ENCODE measurements at places on chromosomes 16 and 17.
A peak's percentile ranks its signal among the peaks of the same experiment; 100 is the strongest.

DNA sequence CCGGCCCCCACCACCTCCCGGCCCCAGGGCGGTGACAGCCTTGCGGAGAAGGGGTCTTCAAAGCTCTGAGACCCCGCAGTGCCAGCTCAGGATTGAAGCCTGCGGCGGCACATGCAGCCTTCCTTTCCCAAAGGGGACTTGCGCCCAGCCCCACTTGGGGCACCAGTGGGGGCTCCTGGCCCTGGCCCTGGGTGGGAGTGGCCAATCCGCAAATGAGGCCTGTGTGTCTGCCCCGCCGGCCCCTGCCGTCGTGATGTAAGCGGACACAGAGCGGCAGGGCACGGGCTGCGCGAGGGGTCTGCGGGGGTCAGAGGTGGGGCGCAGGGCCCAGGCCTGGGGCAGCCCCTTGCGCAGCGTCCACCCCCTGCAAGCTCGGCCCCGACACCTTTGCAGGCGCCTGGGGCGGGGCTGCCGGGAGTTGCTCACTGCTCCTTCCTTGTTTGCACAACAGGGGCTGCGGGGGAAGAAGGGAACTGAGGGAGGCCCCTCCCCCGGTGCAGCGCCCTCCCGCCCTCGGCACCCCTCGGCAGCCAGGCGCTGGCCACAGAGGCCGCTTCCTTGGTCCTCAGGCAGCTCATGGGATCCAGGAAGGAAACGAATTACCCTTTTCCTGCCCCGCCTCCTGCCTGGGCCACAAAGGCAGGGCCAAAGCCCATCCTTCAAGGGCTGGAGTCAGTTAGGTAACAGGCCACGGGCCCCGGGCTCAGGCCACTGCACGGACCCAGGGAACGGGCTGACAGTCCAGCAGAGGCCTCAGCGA lies 2.9 kb downstream of the SLC16A3 start:
- no peak for DNase-seq

GRCh38 chr16:65142276-65142675 lies 20.4 kb upstream of the CDH11 start:
- no peak for DNase-seq

DNA sequence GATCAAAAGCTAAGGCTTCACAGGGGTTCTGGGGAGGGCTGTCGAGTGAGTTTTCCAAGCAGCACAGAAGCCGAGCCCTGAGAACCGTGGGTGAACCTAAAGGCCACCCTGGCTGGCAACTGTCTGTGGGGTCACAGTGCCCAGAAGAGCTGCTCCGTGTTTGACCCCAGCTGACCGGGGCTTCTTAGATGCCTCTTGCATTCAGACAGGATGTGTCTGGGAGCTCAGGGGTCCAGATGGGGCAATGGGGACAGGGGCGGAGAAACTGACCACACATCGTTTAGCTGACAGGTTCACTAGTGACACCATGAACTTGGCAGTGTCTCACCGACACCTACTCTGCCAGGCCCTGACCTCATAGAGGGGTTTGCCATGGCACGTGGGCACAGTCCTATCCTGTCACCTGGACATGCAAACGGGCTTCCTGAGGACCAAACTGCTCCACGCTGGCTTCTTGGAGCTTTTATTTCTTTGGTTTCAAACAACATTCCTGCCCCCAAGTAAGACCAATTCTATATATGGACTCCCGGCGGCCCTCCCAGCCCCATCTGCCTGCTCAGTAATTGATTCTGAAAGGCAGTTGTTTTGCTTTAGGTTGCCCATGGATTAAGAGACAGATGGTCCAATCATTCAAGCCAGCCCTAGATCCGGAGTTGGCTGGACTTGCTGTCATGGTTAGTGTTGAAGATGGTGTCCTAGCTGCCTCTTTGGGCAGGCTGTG lies 22.2 kb downstream of the WSCD1 start:
- DNase-seq: no peak

GRCh38 chr16:80198311-80199299 lies 342.2 kb upstream of the DYNLRB2 start:
- peak; percentile 3 for DNase-seq

DNA sequence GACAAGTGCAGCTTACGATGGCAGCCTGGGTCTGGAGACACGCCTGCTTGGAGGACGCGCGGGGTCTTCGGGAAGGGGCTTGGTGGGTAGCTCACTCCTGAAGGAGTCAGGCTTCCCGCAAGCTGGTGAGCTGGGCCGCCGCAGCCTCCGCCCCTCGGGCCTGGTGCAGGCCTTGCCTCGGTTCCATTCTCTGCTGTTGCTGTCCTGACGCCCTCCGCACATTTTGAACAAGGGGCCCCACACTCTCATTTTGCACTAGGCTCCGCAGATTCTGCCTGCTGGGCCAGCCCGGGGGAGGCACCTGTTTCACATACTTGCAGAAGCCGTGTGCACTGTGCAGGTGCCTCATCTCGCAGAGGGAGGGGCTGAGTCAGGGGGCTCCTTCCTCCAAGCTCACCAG lies 31.9 kb upstream of the CBX4 start:
- DNase-seq: no peak

- DNase-seq: no peak
Measured at GRCh38 chr17:34176440-34176839, 78.6 kb upstream of the CCL2 start.

GRCh38 chr17:80466188-80466705 lies 10.2 kb downstream of the NPTX1 start:
- DNase-seq: no peak

DNA sequence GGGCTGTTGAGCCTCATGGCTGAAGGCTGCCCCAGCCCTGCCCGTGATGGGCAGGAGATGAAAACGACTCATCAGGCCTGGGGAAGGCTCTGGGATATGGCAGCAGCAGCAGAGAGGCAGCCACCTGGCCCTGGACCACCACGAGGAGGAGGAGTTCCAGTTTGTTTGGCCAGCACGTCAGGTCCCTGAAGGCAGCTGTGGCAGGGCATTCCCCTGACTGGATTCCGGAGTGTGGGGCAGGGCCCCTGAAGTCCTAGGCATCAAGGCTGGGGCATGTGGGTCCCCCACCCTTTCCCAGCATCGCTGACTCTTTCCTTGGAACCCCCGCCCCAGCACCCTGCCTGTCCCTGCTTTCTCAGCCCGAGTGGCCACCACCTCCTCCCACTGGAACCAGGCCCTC lies 197.4 kb downstream of the ZNF423 start:
- no peak for DNase-seq

GRCh38 chr17:81942167-81942553 lies 4.9 kb downstream of the MYADML2 start:
- DNase-seq: no peak

DNA sequence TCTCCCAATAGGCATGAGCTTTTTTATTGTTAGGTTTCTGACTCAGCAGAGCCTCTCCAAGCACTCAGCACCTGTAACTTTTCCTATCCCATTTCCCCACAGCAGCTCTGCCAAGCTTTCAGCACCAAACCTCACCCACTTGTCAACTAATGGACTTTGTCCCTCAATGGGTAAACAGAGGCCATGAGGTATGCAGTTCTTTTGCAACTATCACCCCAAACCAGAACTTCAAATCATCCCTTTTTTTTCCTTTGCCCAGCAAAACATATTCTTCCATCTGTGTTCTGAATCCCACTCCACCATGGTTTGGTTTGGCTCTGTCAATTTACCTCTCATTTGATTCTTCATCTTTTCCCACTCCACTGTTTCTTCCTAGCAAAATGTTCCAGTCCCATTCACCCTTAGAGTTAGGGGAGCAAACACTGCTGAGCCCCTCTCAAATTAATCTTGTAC lies 58.1 kb downstream of the TOX3 start:
- DNase-seq: no peak

DNA sequence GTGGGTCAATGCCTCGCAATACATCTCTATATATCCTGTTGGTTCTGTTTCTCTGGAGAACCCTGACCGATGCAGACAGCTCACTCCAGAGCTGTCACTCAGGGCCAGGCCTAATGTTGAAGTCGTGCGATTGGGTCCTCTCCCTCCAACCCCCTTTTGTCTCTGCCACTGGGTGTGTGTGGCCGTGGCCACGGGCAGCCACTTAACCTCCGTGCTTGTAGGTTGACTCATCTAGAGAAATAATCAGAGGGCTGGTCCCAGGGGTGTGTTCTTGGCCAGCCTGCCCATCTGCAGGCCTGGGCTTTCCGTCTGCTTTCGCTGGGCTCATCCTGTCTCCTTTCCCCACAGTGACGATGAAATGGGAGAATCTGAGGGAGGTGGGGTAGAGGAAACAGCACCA lies 7.4 kb downstream of the ADAD2 start:
- DNase-seq: no peak

DNA sequence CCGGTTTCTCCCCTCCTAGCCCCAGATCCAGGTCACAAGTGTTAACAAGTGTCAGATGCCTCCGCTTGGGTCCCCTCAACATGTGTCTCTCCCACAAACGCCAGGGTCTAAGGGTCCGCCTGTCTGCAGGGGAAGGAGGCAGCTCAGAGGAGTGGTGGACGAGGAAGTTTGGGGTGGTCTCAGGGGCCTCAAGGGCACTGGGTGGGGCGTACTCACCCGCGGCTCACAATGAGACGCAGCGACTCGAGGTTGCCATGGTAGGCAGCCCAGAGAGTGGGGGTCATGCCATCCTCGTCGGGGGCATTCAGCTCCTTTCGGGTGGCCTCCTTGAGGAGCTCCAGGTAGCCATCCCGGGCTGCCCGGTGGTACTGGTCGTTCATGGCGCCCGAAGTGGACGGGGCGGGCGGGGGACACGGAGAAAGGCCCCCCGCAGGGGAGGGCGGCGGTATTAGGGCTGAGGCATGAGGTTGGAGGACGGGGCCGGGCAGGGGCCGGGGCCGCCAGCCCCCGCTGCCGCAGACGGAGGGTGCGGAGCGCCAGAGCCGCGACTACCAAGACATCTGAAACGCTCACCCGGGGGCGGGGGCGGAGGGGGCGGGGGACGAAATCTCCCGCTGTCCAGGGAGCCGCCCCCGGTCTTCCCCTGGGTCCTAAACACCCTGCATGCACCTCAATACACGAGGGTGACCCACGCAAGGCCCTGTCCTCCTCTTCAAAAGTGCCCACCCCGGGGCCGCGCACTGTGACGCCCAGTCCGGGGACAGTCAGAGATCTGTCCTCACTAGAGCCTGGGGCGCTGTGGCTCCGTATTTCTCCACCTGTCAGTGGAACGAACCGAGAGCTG lies at the start of gene USH1G:
USH1G (minus strand) TSS at position 562 of the 844 bp plus-strand sequence; CDS start at position 380, 182 bp downstream.
- DNase-seq: no peak

GRCh38 chr16:2818272-2818876 lies 1.3 kb downstream of the PRSS21 start:
- DNase-seq: no peak

- DNase-seq: no peak
Measured at GRCh38 chr17:57570724-57571344, 174.3 kb downstream of the CCDC182 start.

- no peak for DNase-seq
Measured at GRCh38 chr17:64393000-64393402, 2.3 kb upstream of the PECAM1 start.

DNA sequence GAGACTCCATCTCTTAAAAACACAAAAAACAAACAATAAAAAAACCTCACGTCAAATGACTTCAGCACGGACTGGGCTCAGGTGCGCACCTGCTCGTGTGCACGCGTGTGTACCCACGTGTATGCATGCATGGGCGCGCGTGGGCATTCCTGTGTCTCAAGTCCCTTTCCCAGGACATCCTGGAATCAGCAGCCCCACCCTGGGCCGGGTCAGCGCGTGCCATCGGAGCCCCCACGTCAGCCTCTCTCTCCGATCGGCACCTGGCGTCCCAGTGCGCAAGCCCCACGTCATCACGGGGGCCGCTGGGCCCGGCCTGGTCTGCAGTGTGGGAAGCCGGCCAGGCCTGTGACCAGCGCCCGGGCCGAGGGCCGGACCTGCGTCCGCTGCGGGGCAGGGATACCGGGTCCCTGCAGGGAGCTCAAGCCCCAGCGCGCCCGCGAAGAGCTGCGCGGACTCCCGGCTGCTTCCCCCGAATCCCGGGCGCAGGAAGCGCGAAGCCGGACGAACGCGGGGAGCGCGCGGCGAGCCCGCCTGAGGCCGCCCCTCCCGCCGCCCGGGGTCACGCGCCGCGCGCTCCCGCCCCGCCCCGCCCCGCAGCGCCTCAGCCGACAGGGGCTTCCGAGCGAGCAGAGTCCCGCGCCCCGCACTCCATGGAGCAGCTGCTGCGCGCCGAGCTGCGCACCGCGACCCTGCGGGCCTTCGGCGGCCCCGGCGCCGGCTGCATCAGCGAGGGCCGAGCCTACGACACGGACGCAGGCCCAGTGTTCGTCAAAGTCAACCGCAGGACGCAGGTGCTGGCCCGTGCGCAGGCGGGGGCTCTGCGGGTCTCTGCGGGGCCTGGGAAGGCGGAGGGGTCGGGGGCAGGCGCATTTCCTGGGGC lies at the start of gene FN3K:
FN3K (plus strand) TSS at position 629 of the 880 bp plus-strand sequence; CDS start at position 651, 22 bp downstream.
- DNase-seq: no peak

DNA sequence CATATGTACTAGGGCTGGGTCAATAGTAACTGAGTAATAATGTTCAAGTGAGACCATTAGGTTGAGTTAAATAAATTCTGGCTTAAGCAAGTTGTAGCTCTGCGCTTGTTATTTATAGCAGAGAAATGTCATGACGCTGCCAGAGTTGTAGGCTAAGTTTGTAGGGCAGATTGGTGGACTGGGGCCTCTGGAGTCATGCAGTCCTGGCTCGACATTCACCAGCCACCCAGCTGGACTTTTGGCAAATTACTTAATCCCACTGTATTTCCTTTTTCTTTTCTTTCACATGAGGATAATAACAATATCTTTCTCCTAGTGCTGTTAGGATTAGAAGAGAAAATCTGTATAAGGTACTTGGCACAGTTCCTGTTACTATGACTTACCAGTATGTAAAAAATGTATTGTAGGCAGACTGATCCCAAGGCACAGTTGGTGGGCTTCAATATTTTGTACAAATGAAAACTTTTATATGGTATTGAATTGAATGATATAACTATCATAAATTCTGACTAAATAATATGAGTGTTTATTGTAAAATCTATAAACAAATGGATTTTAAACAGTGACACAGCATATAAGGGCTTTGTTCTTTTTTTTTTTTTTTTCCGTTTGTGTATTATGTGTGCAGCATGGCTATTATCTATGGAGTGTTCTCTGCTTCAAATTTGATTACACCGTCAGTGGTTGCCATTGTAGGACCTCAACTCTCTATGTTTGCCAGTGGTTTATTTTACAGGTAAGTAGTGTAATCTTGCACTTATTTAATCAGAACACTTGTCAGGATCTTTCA lies 2.6 kb downstream of the MFSD11 start:
- DNase-seq: no peak

DNA sequence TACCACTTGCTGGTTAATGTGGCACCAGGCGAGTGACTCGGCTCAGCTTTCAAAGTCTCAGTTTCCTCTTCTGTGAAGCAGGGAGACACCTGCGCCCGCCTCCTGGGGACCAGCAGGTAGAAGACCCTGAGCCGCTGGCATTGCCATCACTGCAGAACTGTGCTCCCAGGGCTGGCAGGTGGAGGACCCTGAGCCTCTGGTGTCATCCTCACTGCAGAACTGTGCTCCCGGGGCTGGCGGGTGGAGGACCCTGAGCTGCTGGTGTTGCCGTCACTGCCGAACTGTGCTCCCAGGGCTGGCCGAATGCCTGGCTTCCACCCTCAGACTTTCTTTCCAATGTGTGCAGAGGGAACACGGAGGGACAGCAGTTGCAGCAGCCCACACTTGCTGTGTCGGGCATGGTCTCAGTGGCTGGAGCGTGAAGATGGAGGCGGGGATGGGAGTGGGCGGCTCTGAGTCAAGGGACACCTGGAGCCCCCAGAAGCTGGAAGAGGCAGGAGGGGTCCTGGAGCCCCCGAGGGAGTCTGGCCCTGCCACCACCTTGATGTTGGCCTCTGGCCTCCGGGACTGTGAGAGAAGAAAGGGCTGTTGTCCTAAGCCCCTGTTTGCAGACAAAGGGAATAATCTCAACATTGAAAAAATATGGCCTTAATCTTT lies 75.8 kb upstream of the METTL9 start:
- no peak for DNase-seq

Data from astrocyte of the cerebellum (primary cell).